Activated CD8-positive, alpha-beta memory T cell treated with anti-CD3 and anti-CD28 coated beads for 1 hour (primary cell): ENCODE measurements at places on chromosomes 7 and 10.

- DNase-seq, result no peak
These were observed 33.6 kb downstream of the SMKR1 start for GRCh38 chr7:129535896-129536295.

DNA sequence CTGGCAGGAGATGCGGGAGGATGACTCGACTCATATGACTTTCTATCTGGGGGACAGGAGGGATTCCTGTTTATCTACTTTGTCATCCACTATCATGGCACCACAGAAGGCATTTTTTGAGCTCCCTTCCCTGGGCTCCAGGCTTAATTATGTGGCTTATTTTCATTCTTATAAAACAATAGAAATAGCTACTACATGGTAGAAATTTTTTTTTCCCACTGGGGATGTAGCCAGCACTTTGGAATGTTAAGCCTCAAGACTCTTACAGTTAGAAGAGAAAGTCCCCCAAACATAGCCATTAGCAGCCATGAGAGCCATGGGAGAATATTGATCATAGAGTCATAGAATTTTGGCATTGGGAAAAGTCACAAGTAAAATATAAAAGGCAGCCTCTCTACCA lies 14.6 kb upstream of the FAM180A start:
- no peak for DNase-seq

DNA sequence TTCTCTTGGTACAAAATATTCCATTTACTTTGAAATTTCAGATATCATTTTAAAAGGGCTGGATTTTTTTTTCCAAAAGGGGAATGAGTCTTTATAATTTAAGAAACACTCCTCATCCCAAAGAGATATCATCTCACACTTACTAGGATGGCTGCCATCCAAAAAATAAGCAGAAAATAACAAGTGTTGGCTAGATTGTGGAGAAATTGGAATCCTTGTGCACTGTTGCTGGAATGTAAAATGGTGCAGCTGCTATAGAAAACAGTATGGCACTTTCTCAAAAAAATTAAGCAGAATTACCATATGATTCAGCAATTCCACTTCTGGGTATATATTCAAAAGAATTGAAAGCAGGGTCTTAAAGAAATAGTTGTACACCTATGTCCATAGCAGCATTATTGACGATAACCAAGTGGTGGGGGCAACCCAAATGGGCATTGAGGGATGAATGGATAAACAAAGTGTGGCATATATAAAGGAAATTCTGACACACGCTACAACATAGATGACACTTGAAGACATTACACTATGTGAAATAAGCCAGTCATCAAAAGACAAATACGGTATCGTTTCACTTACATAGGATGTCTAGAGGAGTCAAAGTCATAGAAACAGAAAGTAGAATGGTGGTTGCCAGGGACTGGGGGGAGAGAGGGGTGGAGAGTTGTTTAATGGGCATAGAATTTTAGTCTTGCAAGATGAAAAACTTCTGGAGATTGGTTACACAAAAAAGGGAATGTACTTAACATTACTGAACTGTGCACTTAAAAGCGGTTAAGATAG lies 53.8 kb downstream of the LSM5 start:
- DNase-seq, result no peak

- DNase-seq, result no peak
These were observed 1344.9 kb downstream of the GATA3 start for GRCh38 chr10:9399275-9399983.

DNA sequence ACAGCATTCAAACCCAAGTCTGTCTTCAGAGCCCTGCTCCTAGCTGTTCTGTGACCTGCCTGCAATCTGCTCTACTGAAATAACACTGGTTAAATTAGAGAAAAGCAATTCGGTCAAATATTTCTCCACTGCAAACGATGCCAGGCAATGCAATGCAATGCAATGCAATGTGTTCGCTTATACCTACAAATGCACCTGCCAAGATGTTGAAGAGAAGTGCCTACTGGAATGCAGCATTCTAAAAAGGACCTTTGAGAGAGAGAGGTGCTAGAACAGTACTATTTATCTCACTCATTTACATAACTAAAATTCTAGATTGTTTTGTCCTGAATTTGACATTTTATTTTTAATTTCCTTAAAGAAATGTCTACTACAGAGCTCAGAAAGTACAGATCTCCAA lies 157.3 kb upstream of the CDK1 start:
- no peak for DNase-seq

GRCh38 chr10:43322769-43323168 lies 48.7 kb upstream of the FXYD4 start:
- peak; percentile 56 for DNase-seq

GRCh38 chr10:50563906-50564305 lies 59.9 kb downstream of the SGMS1 start:
- DNase-seq, result no peak
